ENCODE measurements at places on chromosomes 4 and X. TPM values are rescaled to one million over a fixed set of nuclear protein-coding genes. Genes with fewer than 3 reads are reported as not detected.

Gene SRD5A3
- 6.5 TPM for total RNA-seq

Gene CMC4
- total RNA-seq: 12.3 TPM

Gene APBB2
- total RNA-seq: 95.2 TPM

Gene RPS6KA6
- 10.8 TPM for total RNA-seq

Gene GRPR
- 0.35 TPM for total RNA-seq

Gene GABRB1
- total RNA-seq: 2.6 TPM

Gene NPFFR2
- total RNA-seq: 0.76 TPM

Gene ERAS
- total RNA-seq: not detected

Gene PABPC5
- total RNA-seq: 5.2 TPM

Gene STPG2
- total RNA-seq: 1.4 TPM

Gene DCAF12L1
- 8.2 TPM for total RNA-seq

Gene SMAD1
- total RNA-seq: 46.9 TPM

Gene MAGEC1
- total RNA-seq: not detected

Gene PTPN13
- total RNA-seq: 117 TPM

Gene NAP1L2
- 2.6 TPM for total RNA-seq

Gene MAGEE1
- 5.0 TPM for total RNA-seq
